ENCODE measurements at places on chromosomes 16 and 17.

DNA sequence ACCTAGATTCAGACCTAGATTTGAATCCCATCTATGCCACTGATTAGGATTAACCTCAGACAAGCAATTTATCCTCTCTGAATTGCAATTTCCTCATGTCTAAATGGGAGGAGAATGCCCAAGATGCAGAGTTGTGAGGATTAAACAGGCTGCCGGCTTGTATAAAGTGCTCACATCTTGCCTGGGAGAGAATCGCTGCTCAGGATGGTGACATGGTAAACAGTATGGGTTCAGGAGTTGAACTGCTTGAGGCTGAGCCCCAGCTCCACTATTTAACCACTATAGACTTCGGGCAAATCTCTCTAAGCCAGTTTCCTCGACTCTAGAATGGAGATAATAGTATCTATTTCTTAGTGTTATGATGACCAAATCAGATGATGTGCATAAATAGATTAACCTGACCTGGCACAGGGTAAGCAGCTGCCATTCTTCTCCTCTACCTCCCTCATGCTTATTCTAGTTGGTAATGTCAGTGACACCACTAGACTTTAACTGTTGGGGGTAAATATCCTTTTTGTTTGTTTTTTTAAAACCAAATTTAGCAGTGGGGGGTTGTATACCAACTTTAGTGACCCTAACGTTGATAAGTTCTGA lies 732 bp upstream of the RPL27 start:
- DNase-seq = peak; percentile 75

- DNase-seq = no peak
Observed at GRCh38 chr16:51175081-51175480, 24.0 kb upstream of the SALL1 start.

GRCh38 chr17:57720386-57721035 lies 24.6 kb downstream of the CCDC182 start:
- DNase-seq = no peak

DNA sequence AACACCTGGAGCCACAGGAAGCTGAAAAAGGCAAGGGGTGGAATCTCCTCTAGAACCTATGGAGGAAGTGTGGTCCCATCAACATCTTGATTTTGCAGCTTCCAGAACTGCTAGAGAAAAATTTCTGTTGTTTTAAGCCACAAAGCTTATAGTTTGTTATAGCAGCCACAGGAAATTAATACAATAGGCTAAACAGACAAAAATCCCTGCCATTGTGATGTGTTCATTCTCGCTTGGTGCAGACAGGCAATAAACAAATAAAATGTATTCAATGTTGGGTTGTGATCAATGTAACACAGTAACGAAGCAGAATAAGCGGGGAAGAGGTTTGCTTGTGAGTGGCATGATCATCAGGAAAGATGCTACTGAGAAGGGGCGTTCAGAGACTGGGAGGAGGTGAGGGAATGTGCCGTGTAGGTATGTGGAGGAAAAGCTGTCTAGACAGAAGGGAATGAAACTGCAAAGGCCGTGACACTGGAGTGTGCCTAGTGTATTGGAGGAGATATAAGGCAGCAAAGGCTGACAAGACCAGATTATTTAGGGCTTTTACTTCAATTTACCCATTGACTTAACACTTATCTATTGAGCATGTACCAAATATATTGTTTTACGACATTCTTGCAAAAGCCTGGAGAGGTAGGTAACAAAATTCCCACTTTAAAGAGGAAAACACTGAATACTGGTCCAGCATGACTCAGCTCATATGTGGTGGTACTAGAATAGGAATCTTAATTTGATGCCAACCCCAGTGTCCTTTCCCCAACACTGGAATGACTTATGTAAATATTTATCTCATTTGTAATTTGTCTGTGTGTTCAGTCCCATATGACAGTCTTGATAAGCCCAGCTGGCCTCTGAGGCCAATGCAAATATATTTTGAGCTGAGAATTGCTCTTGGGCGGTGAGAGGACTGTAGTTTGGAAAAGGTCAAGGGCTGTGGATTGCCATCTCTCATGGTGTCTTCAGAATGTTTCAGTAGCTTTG lies 375.9 kb downstream of the CDH13 start:
- DNase-seq = peak; percentile 75

DNA sequence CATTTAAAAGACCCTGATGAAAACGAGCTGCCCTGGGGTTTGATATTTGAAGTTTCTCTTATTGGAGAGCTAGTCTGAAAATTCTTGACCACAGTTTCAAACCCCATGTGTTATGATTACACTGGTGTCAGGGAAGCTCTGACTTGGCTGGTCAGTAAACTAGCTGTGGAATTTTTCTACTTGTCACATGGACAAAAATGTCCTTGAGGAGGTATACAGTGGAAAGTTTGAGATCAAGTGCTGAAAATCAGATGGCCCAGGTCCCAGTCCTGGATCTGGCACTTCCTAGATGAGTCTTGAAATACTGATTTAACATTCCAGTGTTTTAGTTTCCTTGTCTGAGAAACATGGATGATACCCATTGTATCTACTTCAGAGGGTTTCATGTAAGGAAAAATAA lies 30.7 kb upstream of the SOX9 start:
- no peak for DNase-seq

DNA sequence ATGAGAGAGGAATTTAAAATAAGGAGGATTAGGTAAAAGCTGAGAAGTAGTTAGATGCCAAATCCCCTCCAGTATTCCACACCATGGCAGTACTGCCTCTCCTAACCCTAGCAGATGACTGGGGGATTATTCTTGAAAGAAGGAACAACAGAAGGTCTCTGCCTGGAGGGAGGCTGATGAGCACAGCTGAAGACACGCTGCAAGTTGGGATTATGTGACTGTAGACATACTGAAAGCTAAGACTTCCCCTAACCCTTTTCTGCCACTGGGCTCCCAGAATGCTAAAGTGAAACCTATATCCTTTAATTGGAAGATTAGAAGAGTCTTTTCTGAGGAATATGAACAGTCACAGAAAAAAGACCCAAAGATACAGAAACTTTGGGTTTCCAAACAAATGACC lies 27.7 kb upstream of the SLC46A1 start:
- DNase-seq = no peak

GRCh38 chr17:75640556-75641119 lies 7.4 kb downstream of the SMIM5 start:
- peak; percentile 38 for DNase-seq

DNA sequence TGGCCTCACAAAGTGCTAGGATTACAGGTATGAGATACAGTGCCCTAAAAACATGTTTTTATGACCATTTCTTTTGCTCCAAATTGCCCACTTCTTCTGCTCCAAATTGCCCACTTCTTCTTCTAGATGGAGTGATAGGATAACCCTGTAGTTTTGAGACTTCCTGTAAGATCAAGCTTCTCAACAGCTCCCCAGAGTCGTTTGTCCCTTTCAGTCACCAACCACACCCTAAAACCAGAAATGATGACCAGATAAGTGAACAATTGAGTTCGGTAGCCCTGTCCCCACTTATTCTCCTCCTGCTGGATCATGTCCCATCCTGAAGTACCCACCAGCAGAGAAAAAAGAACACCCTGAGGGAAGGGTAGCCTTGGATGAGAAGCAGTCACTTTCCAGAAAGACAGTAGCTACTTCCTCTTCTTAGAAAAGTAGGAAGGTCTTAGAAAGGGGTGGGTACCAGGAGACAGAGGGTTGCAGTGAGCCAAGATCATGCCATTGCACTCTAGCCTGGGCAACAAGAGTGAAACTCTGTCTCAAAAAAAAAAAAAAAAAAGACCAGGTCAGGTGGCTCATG lies 2.5 kb downstream of the ODAD4 start:
- no peak for DNase-seq

- DNase-seq = no peak
Observed at GRCh38 chr17:4261452-4261851, 2.3 kb downstream of the ANKFY1 start.

GRCh38 chr16:17246974-17247732 lies 223.6 kb downstream of the XYLT1 start:
- peak; percentile 39 for DNase-seq

DNA sequence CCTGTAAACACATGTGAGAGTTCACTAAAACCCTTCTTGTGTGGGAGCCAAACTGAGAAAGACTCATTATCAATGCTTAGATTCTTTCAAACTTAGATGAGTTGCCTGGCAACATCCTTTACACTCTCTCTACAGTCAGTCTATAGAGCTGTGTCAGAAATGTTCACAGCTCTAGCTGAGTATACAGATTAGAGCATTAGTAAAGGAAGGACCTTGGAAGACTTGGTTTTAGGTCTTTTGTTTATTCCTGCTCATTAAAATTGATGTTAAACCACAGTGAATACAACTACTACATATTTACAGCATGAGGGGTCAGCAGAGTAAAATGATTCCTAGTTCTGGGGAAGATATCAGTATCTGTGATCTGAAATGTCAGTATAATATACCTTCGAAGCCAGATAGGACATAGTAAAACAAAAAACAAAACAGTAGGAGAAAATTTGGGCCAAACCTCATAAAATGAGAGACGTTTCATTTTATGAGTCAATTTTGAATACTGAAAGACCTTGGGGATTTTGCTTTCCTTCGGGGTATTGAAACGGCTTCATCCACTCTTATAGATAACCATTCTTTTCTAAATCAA lies 186.0 kb downstream of the TANC2 start:
- DNase-seq = no peak

GRCh38 chr16:30942426-30942806 lies 6.5 kb upstream of the ORAI3 start:
- peak; percentile 82 for DNase-seq

GRCh38 chr16:66639091-66639885 lies 34.8 kb downstream of the CMTM3 start:
- no peak for DNase-seq

DNA sequence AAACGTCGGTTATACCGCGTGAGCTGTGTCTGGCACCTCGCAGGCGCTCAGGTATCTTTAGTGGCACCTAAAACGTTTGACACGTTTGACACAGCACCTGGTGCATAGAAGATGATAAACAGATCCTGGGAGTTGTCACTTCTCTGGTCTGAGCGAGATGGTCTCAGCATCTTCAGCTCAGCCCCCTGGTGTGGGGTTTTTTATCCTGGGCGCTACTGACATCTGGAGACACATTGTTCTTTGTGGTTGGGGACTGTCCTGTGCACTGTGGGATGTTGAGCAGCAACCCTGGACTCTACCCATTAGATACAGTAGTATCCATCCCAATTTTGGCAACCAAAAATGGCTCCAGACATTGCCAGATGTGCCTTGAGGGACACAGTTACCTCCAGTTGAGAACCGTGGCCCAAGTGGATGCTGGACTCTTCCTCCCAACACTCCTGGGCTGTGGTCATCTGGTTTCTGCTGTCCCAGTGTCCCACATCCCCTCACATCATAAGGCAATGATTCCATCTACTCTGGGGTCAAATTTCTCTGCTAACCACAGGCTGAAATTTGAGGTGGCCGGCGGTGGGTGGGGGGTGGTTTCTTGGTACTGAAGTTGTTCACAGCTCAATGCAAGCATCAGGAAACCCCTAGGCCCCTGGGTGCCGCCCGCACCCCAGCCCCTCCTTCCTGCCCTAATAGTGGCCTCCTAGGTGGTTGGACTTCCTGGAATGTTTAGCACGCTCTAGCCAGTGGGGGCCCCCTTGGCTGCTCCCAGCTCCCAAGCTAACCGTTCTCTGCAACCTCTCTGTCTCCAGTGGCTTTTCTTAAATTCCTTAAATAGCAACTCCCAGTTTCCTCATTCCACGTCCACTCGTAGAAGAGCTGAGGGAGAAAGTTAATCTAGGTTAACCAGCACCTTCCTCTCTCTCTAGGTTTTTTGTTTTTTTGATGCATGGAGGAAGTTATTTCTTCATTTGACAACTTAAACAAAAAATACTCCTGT lies 124.8 kb downstream of the ABCC1 start:
- DNase-seq = no peak

- DNase-seq = no peak
Observed at GRCh38 chr17:32636598-32637218, 149.9 kb downstream of the CDK5R1 start.

GRCh38 chr17:80835816-80836657 lies 155.6 kb upstream of the CHMP6 start:
- DNase-seq = no peak

GRCh38 chr16:8589900-8590688 lies at the start of gene TMEM114:
TSS of gene TMEM114 (minus strand) at chr16:8590511. CDS start at chr16:8589838, 673 bp downstream.
- peak; percentile 26 for DNase-seq

DNA sequence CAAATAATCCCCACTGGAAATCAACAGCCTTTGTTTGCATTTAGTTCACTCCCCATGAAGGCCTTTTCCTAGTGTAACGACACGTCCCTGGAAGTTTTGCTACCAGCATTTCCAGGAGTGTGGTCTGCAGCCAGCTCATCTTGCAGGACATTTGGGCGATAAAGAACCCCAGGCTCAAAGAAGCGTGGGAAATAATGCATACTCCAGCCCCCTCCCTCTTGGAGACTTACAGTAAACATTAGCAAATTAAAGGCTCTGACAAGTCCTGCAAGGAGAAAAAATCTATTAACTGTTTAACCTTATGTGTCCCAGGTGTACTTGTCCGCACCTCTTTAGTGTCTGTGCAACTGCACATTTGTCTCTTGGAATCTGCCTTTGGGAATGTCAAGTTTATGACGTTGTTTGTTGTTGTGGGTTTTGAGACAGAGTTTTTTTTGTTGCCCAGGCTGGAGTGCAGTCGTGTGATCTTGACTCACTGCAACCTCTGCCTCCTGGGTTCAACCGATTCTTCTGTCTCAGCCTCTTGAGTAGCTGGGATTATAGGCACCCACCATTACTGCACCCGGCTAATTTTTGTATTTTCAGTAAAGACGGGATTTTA lies 131.1 kb downstream of the ABCC1 start:
- no peak for DNase-seq

DNA sequence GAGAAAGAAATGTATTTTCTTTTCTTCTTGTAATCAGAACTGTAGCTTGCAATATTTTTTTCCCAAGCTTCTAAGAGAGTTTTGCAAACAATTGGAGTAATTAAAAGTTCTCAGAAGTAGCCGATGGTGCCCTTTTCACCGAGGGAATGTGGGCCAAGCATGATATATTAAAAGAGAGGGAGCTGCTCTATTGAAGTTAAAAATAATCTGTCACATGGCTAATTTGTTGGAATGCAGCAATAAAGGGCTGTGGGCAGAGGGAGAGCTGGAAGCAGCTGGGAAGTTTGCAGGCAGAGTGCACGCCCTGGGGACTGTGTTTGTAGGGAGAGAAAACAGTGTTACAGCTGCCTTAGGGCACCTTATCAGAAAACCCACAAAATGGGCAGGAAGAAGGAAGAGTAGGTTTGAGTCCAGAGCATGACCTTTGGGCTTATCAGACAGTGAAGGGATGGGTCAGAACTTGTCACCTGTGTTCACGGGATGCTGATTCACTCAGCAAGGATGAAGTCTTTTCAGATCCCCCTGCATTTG lies 18.5 kb upstream of the TERF2 start:
- DNase-seq = no peak

GRCh38 chr16:80807906-80808305 lies 3.5 kb upstream of the CDYL2 start:
- DNase-seq = no peak

- no peak for DNase-seq
Observed at GRCh38 chr16:83159049-83159448, 532.3 kb downstream of the CDH13 start.

DNA sequence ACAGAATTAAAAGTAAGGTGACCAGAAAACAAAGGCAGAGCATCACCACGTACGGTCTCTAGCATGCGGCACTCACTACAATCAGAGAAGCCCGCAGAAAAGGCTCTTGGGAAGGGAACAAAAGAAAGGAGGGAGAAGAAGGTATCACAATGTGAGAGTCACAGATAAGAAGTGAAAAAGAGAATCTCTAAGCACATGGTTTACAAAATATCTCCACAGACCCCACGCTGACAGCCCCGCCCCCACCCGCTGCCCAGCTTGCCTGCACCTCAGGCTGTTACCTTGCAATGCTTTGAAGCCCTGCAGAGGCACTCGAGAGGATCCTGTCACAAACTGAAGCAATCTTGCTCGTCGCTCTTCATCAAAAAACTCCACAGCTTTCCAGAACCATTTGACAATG lies 40.5 kb downstream of the CEP95 start:
- DNase-seq = no peak

- DNase-seq = no peak
Observed at GRCh38 chr16:58338205-58338604, 43.4 kb upstream of the PRSS54 start.

Data from DMS53 (cell line).